Neural progenitor cell (in vitro differentiated cells): ENCODE measurements at places on chromosomes 3 and 15. TPM values are rescaled to one million over a fixed set of nuclear protein-coding genes. Genes with fewer than 3 reads are reported as not detected.

Gene MORC1
- not detected in 2 replicates for total RNA-seq

Gene AGTR1
- 0.09 TPM in 1 of 2 replicates, not detected in the other for total RNA-seq

Gene XIRP1
- total RNA-seq, result not detected in 2 replicates

Gene IL1RAP
- total RNA-seq, result 2.0 and 11.3 TPM in 2 replicates

Gene DYNLT2B
- total RNA-seq, result 29.9 and 44.8 TPM in 2 replicates

Gene CA12
- 0.45 and 0.81 TPM in 2 replicates for total RNA-seq

- DNase-seq, result no peak
Measured at GRCh38 chr3:69065318-69065964, 13.3 kb upstream of the TMF1 start.

DNA sequence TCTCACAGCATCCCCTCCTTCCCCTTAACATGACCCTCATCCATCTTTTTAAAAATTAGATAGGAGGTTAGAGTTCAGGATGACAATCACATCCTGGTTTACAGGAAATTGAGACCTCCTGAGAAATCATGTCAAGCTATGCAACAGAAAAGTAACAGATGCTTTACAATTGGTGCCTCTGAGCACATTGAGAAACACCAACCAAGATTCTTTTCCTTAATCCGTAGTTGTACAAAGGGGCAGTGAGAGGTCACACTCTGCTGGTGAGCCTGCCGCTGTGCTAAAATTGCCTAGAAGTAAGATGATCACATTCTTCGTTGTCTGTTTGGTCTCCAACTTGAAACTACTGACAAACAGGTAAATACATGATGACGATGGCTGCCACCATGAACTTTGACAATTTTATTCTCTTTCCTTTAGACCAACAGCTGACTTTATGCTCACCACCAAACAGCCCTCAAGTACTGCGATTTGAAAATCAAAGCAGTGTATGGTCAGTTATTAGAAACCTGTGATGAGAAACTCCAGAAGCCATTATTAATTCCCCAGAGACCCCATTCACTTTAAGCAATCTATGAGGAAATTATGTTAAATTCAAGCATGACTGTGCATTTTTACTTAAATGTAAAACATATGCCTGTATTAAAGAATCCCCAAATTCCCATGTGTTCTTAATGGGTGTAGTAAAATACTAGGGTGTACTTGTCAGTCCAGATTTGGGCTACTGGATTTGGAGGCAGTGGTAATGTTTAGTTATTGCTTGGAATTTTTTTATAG, 210.7 kb upstream of the UBE2E1 start:
- DNase-seq, result peak; percentile 35

DNA sequence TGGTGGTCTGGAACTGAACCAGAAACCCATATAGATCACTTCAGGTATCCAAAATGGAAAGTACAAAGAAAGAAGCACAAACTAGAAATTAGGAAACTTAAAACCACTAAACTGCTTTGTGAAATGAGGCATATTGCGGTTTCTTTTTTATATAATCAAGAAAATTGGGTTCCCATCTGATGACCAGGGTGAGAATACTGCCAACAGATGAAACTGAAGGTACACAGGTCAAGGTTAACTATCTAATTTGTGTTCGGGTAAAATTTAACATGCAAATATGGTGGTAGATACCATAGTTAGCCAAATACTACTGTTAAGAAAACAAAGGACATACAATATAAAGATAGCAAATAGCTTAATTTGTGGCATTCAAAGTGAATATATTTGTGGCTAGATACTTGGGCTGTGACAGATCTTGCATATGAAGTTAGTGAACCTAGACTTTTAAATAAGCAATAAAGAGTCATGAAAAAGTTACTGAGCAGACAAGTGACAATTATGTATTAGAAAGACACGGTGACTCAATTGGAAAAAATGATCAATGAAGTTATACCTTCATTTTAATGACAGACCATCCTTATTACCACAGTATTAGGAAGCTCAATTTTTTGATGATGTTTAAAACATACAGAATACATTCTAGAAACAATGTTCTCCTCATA, 127.4 kb downstream of the NR2E3 start:
- DNase-seq, result no peak

GRCh38 chr15:100601617-100602063, 344 bp downstream of the LINS1 start:
- no peak for DNase-seq

DNA sequence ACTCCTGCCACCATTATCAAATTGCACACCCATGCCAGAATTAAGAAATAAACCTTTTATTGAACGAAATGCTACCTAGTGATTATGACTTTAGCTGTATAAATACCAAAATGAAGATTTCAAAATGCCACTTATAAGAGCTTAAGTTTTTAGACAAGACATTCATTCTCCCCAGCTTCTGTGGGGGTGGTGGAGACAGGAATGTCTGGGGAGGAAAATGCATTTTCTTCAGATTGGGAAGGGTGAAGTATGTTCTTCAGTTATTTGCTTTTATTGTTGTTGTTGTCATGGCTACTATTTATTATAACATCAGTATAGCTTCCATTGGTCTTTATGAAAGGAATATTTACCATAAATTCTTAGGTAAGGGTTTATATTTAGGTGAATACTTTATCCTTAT, 132.7 kb upstream of the GMNC start:
- no peak for DNase-seq

- no peak for DNase-seq
Measured at GRCh38 chr3:160648701-160649100, 28.3 kb upstream of the ARL14 start.

DNA sequence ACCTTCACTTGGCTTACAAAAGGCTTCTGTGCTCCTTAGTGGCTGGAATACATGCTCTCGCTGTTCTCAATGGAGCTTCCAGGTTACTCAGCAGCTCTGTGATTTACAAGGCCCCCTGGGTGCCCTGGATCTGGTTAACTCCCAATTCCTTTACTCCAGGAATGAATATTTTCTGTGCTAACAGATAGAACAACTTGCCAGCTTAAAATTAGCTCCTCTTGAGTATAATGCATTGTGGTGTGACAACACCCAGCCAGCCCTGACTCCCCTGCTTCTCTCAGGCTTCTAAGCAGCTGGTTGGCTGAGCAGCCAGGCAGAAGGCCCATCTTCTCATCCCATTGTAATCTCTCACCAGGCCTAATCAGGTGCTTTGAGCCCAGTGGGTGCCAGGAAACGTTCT, 246.4 kb downstream of the ALCAM start:
- peak; percentile 26 for DNase-seq
